ENCODE measurements at places on chromosomes 13 and 19.
A peak's percentile ranks its signal among the peaks of the same experiment; 100 is the strongest.

DNA sequence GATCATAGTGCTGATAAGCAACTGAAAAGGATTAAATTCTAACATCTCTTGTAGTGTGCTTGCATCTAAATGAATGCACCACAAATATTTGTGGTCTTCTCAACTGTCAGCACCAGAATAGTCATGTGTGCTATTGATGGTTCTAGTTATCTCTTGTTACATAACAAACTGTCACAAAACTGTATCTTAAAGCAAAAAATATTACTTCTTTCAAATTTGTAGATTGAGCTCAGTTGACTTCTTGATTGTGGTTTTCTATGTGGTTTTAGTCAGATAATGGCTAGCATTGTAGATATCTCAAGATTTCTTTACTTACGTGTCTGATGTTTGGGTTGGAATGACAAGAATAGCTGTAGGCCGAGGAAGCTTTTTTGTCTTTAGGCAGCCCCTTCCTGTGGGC, 431.3 kb downstream of the SLITRK6 start:
- DNase-seq = no peak

DNA sequence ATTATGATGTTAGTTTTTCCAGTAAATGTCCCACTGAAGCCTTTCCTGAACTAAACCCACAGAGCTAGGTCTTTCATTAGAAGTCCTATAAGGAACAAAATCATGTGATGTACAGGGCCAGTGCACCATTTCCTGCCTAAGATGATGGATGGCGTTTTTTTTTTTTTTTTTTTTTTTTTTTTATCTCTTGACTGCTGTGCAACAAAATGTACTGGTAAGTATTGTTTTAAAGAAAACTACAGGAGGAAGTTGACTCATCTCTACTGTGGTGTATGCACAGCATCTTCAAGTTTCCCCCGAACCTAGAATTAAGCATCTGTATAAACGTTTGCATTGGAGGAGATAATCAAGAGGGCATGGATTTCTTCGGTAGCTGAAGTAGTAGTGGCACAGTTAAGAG, 197.5 kb downstream of the NBEA start:
- no peak for DNase-seq

- DNase-seq = no peak
Measured at GRCh38 chr19:30555075-30555790, 183.0 kb downstream of the ZNF536 start.

DNA sequence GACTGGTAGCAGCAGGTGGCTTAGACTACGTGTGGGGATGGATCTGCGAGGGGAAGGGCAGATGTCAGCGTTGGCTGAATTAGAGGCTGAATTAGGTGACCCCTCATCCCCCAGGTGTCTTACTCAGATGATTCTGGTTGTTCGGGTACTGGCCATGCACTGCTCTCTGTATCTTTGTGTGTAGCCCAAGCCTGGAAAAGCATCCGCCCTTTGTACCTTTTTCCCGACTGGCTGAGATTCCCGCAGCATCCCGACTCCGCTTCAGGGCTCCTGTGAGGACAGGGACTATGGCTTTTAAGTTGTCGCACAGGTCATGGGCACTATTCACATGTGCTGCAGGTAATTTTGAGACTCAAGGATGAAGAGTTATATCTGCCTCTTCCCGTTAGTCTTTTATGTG, 7.2 kb downstream of the TFDP1 start:
- DNase-seq = no peak

DNA sequence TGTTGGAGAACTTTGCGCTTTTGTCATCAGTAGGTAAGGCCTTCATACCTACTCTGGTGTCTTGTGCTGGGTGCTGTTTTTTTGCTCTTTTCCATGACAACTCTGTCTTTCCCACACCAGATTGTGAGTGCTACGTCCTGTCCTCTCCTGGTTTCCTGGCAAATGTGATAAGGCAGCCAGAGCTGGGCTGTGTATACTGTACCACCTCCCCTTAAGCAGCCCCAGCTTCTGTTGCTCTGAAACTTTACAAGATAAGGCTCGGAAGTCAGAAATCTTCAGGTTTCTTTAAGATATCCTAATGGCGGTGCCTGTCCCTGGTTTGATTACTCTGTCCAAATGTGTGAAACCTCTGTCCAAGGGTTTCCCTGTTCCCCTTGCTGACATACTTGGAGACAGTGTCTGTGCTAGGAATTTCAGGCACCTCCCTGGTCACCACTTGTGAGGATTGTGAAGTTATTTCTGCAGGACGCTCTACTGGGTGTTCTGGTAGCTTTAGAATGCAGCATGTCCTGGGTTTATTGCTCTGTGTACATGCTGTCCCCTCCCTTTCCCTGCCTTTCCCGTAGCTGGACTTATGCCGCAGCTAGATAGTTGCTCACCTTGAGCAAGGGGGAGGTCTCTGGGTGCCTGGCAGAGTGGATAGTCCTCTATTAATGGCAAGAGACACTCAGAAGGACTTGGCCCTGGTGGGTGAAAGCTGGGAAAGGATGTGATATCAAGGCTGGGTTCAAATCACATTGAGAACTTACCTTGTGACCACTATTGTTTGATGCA, 7.0 kb downstream of the ZNF749 start:
- no peak for DNase-seq

DNA sequence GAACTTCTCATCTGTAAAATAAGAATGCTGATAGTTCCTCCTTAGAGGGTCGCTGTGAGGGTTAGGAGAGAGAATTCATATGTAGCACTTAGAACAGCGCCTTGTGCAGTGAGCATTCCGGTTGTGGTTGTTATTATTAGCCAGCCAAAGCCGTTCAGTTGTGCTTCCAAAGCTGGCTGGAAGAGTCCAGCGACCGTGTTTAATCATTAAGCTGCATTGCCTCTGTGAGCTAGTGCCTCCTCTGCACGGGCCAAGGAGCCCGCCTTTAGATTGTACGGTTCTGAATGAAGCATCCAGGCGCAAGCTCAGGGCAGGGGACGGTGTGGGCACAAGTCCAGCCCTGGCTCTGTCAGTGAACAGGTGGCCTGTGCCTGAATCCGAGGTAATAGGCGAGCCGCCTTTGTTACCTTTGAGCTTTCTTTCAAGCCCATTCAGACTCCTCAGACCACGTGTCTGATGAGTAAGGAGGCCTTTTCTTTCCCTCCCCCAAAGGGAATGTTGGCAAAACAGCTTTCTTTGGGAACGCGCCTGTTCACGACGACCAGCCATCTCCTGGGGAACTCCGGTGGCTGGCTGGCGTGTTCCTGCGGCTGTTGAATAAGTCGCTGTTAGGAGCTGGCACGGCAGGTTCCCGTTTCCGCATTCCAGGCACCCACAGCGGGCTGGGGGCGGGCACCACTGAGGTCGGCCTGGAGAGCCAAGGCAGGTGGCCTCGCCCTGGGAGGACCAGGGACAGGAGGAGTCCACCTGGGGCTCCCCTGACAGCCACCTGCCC, 25.1 kb downstream of the SIPA1L3 start:
- peak; percentile 29 for DNase-seq

GRCh38 chr13:103229674-103230073, 163.5 kb upstream of the SLC10A2 start:
- no peak for DNase-seq

DNA sequence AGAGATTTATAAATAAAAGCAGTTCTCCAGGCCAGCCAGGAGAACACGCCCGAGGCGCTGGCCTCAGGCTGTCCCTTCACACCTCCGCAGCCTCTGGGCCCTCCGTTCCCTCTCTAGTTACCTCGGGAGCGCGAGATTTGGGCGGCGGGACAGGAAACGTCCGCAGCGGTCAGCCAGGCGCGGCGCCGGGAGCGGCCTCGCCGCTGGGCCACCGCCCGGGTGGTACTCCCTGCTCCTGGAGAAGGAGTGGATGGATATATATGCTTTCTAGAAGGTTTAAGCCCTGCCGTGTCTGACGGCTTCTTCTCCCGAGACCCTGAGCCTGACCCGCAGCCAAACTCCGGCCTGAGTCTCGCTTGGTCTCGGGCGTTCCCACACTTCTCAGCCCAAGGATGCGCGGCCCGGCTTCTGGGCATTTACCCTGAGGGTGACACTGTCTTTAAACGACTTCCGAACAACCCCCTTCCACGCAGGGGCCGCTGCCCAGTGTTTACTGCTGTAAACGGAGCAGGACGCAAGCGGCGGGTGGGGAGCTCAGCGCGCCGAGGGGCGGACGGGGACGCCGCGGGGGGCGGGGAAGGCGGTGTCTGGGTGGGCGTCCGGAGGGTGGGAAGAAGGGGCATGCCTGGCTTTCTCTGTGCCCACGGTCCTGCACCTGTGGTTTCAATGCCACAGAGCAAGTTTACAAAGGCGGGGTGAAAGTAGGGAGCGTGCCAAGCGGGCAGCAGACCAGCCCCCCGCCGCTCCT, 2.0 kb upstream of the ZIC2 start:
- DNase-seq = peak; percentile 61

- DNase-seq = no peak
Measured at GRCh38 chr13:51923983-51924539, 62.3 kb downstream of the CCDC70 start.

GRCh38 chr19:55189403-55189835, 9.3 kb upstream of the SYT5 start:
- no peak for DNase-seq

DNA sequence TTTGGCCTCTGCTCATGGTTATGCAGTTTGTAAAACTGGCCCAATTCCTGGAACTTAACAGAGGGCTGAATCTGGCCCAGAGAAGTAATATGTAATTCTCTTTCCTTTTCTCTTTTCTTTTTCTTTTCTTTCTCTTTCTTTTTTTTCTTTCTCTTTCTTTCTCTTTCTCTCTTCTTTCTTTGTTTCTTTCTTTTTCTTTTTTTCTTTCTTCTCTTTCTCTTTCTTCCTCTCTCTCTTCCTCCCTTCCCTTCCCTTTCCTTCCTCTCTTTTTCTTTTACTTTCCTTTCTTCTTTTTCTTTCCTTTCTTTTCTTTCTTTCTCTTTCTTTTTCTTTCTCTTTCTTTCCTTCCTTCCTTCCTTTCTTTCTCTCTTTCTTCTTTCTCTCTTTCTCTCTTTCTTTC, 88.8 kb upstream of the SLITRK5 start:
- DNase-seq = no peak

DNA sequence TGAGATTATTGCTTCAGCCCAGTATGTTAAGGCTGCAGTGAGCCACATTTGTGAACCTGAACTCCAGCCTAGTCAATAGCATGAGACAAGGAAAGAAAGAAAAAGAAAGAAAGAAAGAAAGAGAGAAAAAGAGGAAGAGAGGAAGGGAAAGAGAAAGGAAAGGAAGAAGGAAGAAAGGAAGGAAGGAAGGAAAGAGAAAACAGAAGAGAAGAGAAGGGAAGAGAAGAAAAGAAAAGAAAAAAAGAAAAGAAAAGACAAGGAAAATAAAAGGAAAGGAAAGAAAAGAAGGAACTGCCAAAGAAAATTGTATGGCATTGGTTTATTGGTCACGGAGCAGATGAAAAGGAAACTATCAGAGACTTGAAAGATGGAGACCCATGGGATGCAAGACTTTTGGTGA, 1158.8 kb downstream of the OLFM4 start:
- no peak for DNase-seq

- DNase-seq = peak; percentile 92
Measured at GRCh38 chr19:5138606-5139582, 170.0 kb downstream of the KDM4B start.

DNA sequence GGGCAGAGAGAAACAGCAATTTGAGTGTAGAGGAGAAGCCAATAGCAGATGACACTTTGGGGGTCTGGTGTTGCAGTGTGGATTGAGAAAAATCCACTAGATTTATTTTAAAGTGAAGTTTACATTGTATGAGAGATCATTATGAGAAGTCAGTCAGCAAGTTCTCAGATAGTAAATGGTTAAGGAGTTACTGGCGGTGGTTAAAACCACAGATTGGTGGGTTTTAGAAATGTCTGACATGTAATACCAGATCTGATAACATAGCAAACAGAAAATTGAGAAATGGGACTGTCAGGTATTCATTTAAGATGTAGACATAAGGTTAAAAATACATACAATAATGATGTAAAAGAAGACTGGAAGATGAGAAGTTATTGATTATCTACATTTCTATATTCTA, 7.2 kb downstream of the ABHD13 start:
- no peak for DNase-seq

GRCh38 chr13:42334329-42334706, 62.4 kb downstream of the AKAP11 start:
- DNase-seq = no peak

GRCh38 chr13:47158593-47158992, 261.7 kb upstream of the HTR2A start:
- DNase-seq = no peak

- no peak for DNase-seq
Measured at GRCh38 chr13:71704656-71705055, 162.3 kb downstream of the DACH1 start.

GRCh38 chr19:49653466-49653806, 11.4 kb downstream of the SCAF1 start:
- DNase-seq = no peak

GRCh38 chr13:77515785-77516184, 19.7 kb upstream of the SCEL start:
- DNase-seq = no peak

GRCh38 chr13:99033814-99034213, 56.0 kb upstream of the DOCK9 start:
- peak; percentile 51 for DNase-seq

DNA sequence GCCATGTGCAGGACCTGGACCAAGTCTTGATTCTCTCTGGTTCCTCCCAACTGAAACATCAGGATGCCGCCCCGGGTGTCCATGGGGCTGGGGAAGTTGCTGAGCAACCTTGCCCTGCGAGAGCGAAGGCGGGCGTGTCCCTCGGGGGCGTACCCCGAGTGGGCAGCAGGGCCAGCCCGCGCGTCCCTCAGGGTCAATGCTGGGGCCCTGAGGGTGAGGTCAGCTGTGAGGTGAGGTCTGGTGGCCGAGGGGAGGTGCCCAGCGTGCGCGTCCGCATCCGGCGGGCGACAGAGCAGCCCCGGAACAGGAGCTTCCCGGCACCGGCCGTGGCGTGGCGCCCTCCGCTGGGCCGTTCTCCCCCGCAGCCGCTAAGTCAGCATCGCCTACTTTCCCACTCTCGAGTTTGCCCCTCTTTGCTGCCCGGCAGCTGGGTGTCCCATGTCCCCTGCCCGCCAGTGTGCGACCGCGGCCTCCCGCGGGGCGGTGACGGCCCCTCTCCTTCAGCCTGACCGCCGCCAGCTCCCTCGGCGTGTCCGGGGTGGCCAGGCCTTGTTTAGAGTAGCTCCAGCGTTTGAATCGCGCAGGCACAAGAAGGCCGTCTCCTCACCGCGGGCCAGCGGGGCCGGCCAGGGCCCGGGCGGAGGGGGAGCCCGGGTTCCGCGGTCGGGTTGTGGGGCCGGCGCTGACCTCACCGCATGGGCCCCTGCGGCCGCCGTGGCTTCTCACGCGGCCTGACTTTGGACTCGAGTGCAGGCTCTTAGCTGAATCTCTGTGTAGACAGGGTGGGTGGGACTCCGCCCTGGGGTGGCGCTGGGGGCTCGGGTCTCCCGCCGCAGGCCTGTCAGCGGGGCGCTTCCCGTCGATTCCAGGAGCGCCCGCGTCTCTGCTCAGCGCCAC, 33.0 kb downstream of the GJA3 start:
- peak; percentile 49 for DNase-seq

GRCh38 chr13:27981006-27981708, 7.3 kb downstream of the URAD start:
- no peak for DNase-seq

- peak; percentile 79 for DNase-seq
Measured at GRCh38 chr13:34155931-34156607, 338.1 kb downstream of the RFC3 start.

- no peak for DNase-seq
Measured at GRCh38 chr13:99992949-99993351, 11.4 kb downstream of the ZIC2 start.

- DNase-seq = peak; percentile 60
Measured at GRCh38 chr13:27130979-27131623, 40.5 kb downstream of the USP12 start.

GRCh38 chr13:41650706-41651105, 193.4 kb downstream of the RGCC start:
- DNase-seq = peak; percentile 77

GRCh38 chr13:37059848-37060192, 332 bp upstream of the SUPT20H start:
- DNase-seq = no peak

- no peak for DNase-seq
Measured at GRCh38 chr19:53878776-53879139, 3.2 kb upstream of the PRKCG start.

Data from trophoblast cell (in vitro differentiated cells and primary cell).